ENCODE measurements at places on chromosomes 4 and X.

GRCh38 chr4:136329042-136329662 is 1203.1 kb downstream of the PCDH18 start:
- no peaks in the 10 kb centered on the region for H3K27me3 ChIP-seq
- H3K4me3 ChIP-seq, result no peak overlapping the region
- H3K36me3 ChIP-seq, result no peaks in the 10 kb centered on the region
- DNase-seq, result no peak
- H3K4me1 ChIP-seq, result no peaks in the 10 kb centered on the region

DNA sequence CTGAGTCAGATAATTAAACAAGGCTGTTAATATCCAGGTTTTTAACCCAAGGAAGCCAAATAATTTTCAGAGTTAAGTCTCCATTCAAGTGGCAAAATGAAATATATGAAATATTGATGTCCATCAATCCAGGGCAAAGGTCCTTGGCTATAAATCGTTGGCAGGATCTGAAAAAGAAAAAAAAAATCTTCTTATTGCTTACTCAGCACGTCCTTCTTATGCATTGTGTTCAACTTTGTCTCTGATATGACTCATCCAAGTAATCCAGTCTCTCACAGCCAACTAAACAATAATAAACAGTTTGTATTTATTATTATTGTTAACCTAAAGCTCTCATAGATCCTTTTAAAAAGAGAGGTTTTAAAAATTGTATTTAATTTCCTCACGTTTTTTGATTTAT is 851.2 kb downstream of the ADGRL3 start:
- H3K4me3 ChIP-seq, result no peak overlapping the region
- no peaks in the 10 kb centered on the region for H3K36me3 ChIP-seq
- H3K4me1 ChIP-seq, result no peaks in the 10 kb centered on the region
- H3K27ac ChIP-seq, result no peak overlapping the region
- H3K27me3 ChIP-seq, result no peaks in the 10 kb centered on the region

DNA sequence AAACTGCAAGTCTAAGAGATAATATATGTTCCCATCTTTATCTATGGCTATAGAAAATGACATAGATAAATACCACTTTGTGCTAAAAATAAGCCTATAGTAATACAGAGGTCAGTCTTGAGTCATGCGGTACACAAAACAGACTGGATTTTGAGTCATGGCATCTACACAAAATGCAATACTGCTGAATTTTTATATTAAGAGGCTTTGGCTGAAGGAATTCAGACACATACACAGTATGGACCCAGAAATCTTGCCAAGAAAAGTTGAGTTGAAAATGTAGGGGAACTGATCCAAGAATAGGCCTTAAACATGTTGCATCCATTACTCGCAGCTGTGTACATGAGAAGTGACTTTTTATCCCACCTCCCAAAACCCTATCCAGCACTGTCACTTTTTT is 184.4 kb downstream of the TENM3 start:
- no peaks in the 10 kb centered on the region for H3K36me3 ChIP-seq
- no peaks in the 10 kb centered on the region for H3K4me1 ChIP-seq
- DNase-seq, result no peak
- H3K27me3 ChIP-seq, result no peaks in the 10 kb centered on the region
- no peak overlapping the region for H3K4me3 ChIP-seq
- no peak overlapping the region for H3K27ac ChIP-seq

DNA sequence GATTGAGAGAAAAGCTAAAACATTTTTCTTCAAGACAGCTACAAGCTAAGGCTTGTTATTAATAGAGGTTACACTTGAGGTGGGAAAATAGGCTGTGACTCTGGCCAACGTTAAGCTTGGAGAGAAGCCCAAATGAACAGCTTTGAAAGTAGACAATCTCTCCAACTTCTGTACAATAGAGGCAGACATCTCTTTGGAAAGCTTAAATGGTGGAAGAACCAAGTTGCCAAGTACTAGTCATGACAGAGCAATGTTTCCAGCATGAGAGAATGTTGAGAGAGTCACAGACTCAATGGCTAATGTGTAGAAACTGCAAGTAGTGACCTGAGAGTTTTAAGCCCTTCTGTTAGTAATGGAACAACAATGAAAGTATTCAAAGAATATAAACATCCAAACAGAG is 298.1 kb downstream of the INPP4B start:
- H3K36me3 ChIP-seq, result peaks cover 3% of the 10 kb centered on the region
- no peak overlapping the region for H3K27ac ChIP-seq
- no peaks in the 10 kb centered on the region for H3K27me3 ChIP-seq

GRCh38 chr4:32771491-32771890 is 2051.3 kb downstream of the PCDH7 start:
- no peak overlapping the region for H3K4me3 ChIP-seq
- no peak for DNase-seq
- no peaks in the 10 kb centered on the region for H3K4me1 ChIP-seq
- no peak overlapping the region for H3K27ac ChIP-seq
- H3K27me3 ChIP-seq, result no peaks in the 10 kb centered on the region
- no peaks in the 10 kb centered on the region for H3K36me3 ChIP-seq

- no peaks in the 10 kb centered on the region for H3K36me3 ChIP-seq
- no peak overlapping the region for H3K4me3 ChIP-seq
- no peaks in the 10 kb centered on the region for H3K4me1 ChIP-seq
- H3K27ac ChIP-seq, result no peak overlapping the region
- no peak for DNase-seq
These were observed 361.5 kb upstream of the HS3ST1 start for GRCh38 chr4:11790230-11790629.

DNA sequence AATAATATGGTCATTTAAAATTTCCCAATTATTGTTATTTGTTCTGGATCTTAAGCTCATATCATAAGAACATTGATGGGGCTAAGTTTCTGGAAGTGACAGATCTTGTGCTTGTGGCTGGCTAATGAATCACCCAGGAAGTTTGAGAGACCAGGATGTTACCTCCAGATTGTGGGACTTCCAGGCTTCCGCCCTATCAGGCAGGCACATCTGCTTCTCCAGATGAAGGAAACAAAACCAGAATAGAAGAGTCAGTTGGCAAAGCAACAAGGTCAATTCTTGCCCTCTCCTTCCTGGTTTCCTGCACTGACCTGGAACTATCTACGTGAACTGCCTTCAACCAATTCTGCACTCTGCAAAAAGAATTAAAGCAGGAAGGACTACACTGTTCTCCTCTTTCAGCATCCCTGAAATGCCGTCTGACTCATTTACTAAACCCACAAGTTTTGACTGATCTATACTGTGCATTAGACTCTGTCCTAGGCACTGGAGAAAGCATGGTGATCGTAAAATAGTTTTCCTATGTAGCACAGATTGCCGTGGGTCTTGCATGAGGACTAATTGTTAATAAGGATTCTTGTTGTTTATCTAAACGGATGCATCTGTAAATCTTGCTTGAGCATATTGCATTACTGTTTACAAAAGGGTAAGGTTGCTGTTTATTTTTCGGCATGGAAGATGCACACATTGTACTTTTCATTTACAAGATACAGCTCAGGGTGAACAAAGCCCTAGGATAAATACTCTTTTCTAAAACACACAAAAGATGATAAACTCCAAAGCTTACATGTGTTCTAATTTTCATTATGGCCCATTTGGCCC is 74.6 kb downstream of the AMELX start:
- H3K4me3 ChIP-seq, result no peak overlapping the region
- H3K4me1 ChIP-seq, result no peaks in the 10 kb centered on the region
- H3K27me3 ChIP-seq, result no peaks in the 10 kb centered on the region
- no peak overlapping the region for H3K27ac ChIP-seq
- no peaks in the 10 kb centered on the region for H3K36me3 ChIP-seq
- DNase-seq, result no peak

- H3K36me3 ChIP-seq, result no peaks in the 10 kb centered on the region
- H3K4me3 ChIP-seq, result no peak overlapping the region
- DNase-seq, result no peak
- no peak overlapping the region for H3K27ac ChIP-seq
These were observed 21.4 kb downstream of the ZCCHC13 start for GRCh38 chrX:74325130-74326059.

GRCh38 chr4:122458625-122459024 is 2.1 kb upstream of the IL2 start:
- H3K4me1 ChIP-seq, result peaks cover 43% of the 10 kb centered on the region
- peaks cover 15% of the 10 kb centered on the region for H3K36me3 ChIP-seq
- H3K27me3 ChIP-seq, result no peaks in the 10 kb centered on the region

DNA sequence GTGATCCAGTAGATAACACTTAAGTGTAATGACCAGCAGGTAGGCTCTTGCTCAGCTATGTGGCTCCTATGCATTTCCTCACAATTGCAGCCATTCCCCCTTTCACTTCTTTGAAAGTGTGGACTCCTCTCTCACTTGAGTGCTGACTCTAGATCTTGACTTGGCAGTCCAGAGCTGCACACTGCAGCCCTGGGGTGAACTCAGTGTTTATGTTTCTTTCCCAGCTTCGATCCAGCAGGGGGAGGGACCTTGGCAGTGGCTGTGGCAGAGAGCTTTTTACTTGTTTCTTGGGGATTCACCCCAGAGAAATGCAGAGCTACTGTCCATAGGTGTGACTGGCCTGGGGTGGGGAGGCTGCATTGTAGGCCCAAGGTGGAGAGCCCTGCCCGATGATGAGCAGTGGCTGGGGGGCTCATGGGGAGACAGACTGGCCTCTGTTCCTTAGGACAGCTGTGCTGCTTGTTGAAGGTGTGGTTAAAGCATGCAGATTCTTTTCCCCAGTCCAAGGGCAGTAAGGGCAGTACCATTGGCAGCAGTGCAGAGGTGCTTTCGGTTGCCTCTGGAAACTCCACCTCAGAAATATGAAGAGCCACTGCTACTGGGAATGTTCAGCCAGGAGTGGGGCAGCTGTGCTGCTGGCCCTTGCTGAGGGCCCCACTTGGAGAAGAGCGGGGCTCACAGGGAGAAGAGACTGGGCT is 134.7 kb downstream of the SH3BGRL start:
- H3K4me3 ChIP-seq, result no peak overlapping the region
- peaks cover 4% of the 10 kb centered on the region for H3K36me3 ChIP-seq
- H3K27ac ChIP-seq, result no peak overlapping the region
- H3K27me3 ChIP-seq, result no peaks in the 10 kb centered on the region
- DNase-seq, result no peak
